ENCODE measurements at places on chromosomes 12 and 14.

DNA sequence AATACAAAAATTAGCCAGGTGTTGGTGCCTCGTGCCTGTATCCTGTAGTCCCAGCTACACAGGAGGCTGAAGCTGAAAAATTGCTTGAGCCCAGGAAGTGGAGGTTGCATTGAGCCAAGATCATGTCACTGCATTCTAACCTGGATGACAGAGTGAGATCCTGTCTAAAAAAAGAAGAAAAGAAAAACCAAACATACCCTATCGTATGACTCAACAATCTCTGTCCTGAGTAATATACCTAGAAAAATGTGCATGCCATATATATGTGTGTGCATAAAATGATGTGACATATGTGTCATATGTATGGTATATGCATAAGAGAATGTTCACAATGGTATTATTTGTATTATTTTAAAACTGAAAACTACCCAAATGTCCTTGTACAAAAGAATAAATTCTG is 261.5 kb upstream of the CLEC14A start:
- DNase-seq: no peak

- DNase-seq: no peak
Observed at GRCh38 chr14:75184492-75184891, 8.1 kb upstream of the TMED10 start.

DNA sequence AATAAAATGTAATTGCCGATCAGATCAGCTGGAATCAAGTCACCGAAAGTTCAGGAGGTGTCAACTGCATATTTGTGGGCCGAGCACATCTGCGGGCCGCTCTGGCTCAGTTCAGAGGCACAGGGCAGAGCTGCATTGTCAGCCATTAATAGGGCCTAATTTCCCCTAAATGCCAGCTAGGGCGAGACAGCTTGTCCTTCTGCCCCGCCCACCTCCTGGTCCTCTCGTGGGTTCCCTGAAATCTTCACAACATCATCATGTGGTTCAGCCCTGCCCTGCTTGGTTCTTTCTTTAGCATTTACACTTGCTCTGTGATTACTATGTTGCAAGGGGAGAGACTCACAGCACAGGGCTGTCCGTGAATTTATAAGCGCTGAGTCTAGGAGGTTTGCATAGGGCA is 148.9 kb downstream of the CHST11 start:
- no peak for DNase-seq

- no peak for DNase-seq
Observed at GRCh38 chr12:56040151-56040550, 1.6 kb upstream of the RPS26 start.

GRCh38 chr12:57766464-57767304 is at the start of gene CYP27B1:
TSS of gene CYP27B1 (minus strand) at chr12:57767078. CDS start at chr12:57767041, 37 bp downstream.
- DNase-seq: no peak

DNA sequence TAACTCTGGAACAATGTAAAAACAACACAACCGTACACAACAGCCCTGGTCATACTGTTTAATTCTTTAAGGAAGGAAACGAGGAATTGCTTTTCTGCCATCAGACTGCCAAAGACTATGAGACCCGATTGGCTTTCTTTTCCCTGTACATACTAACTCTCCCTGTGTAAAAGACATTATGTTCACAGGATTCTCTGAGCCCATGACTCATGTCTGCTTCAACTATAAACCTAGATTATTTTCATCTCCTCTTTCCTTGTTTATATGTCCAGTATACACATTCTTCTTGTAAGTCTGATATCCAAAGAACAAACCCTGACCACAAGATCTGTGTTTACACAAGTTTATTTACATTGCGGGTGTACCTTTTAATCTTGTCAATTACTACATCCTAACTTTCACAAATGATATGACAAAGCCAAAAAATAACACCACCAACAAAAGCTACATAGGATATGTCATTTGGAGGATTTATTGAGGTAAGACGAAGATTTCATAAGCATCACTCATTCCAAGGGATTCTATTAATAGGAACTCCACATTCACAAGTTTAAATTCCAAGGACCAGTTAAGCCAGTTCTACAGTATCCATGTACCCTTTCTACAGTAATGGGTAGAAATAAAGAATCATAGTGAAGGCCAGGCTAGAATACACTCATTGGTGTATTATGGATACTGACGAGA is 67.3 kb downstream of the STXBP6 start:
- DNase-seq: no peak

DNA sequence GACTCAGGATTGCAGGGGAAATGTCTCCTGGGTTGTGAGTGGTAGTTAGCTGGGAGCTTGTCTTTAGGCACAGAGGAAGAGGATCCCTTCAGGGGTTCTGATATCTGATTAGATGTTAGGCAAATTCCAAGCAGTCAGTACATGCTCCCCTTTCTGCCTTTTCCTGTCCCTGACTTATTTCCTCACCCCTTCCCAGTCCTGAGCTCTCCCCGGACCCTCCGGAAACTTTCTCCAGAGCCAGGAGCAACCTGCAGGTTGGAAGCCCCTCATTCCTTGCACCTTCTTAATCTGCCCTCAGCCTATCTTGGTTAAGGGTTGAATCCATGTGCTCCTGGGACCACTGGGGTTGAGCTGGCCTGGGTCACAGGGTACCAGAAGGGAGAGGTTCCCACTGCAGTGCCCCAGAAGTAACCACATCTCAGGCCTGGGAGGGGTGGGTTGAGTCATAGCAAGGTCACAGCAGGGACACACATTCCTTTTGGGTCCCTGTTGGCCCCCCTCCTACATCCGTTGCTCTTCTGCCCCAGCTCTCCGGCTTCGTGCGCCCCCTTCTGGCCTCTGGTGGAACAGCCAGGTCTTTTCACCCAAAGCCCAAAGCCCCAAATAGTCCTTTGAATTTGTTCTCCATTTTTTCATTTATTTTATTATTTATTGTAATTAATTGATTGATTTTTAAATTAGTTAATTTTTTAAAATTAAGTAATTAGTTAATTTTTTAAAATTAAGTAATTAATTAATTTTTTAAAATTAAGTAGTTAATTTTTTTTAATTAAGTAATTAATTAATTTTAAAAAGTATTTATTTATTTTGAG is 1.8 kb downstream of the IGFBP6 start:
- peak; percentile 90 for DNase-seq

GRCh38 chr12:81956468-81956860 is 197.3 kb upstream of the PPFIA2 start:
- no peak for DNase-seq

DNA sequence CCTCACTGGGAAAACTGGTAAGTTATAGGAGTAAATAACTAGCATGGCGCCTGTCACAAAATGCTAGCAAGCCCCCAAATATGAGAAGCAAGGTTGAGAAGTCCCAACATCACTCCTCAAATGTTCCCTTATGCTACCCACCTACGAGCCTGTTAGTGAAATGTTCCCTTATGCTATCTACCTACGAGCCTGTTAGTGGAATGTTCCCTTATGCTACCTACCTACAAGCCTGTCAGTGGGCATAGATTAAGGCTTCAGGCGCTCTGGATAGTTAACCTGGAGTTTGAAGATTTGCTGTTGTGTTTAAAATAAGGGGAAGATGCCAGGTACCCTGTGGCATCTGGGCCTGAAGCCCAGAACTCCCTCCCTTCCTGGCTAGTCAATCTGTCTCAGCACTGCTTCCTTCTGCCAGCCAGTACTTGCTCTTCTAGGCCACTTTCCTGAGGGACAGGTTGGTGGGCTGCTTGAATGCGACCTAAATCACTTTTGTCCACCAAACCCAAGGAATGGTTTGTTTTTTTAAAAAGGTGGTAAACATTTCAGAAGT is 67.1 kb upstream of the SINHCAF start:
- DNase-seq: no peak

GRCh38 chr12:19945559-19946435 is 422.5 kb upstream of the PDE3A start:
- no peak for DNase-seq

Data from stimulated activated CD8-positive, alpha-beta memory T cell treated with anti-CD3 and anti-CD28 coated beads, Interleukin-4, amount 100 ng/mL, for 1 hour (primary cell).